ENCODE measurements at places on chromosomes 3 and 15.
A peak's percentile ranks its signal among the peaks of the same experiment; 100 is the strongest.

DNA sequence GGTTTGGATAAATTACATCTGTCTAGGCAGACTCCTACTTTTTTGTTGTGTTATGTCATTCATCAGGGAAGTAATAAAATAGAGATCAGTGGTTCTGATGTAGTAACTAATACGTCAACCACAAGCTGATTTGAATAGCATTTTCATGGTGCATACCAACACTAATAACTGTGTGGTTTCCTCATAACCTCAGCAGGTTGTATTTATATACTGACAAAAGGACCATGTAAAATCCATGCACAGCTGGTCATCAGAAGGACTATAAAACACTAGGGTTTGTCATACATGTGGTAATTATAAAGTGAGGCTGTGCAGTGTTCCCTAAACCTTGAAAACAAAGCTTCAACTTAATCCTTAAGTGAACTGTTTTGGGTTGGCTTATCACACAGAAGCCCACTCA is 216.8 kb upstream of the RBMS3 start:
- DNase-seq = no peak

DNA sequence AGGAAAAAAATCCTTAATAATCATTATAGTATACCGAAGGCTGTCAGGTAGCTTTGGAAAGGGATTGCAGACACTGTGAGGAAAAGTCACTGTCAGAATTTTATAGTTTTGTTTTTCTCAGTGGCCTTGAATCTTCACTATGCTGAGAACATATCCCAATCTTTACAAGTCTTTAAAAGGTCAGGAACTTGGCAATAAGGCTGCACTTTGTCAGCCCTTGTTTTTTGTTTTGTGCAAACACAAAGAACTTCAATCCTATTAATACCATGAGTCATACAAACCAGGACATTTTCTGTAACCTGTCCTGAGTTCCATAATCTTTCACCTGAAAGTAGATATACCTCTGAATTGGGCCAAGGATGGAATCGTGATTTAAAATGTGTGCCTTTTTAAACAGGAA is 45.6 kb upstream of the PIK3R4 start:
- no peak for DNase-seq

DNA sequence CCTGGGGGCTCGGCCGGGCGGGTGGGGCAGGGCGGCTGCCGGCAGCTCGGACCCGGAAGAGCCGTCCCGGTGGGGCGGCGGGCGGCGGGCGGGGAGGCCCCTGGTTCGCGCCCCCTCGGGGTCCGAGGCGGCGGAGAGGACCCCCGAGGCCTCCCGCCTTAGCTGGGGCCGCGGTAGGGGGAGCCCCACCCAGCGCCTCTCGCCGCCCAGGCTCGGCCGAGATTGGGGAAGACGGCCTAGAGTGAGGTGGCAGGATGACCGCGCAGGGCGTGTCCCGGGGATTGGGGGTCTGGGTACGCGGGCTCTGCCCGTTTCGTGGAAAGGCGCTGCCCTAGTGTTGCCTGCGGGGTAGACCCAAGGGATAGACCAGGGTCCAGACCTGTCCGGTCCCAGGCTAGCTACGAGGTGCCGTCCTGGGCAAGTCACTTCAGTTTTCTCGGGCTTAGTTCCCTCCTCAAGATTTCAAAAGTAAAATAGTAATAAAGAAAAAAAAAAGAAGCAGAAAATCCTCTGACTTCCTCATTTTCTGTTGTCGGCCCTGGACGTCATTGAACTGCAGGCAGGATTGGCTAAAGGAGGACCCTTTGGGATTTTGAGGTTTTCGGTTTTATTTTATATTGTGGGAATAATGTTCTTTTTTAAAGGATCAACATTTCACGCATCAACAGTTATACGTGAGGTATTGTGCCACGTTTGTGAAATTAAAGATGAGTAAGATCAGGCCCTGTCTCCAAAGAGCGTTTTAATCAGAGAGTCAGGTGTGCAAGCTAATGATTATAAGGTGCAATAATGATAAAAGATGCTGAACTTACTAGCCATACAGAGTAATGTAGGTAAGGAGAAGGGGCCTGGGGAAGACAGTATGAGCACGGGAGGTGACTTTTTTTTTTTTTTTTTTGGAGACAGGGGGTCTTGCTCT is 679 bp downstream of the IQGAP1 start:
- no peak for DNase-seq

GRCh38 chr3:140770977-140771667 is 93.3 kb downstream of the TRIM42 start:
- DNase-seq = no peak

- peak; percentile 29 for DNase-seq
Observed at GRCh38 chr3:20225769-20226168, 39.8 kb upstream of the SGO1 start.

DNA sequence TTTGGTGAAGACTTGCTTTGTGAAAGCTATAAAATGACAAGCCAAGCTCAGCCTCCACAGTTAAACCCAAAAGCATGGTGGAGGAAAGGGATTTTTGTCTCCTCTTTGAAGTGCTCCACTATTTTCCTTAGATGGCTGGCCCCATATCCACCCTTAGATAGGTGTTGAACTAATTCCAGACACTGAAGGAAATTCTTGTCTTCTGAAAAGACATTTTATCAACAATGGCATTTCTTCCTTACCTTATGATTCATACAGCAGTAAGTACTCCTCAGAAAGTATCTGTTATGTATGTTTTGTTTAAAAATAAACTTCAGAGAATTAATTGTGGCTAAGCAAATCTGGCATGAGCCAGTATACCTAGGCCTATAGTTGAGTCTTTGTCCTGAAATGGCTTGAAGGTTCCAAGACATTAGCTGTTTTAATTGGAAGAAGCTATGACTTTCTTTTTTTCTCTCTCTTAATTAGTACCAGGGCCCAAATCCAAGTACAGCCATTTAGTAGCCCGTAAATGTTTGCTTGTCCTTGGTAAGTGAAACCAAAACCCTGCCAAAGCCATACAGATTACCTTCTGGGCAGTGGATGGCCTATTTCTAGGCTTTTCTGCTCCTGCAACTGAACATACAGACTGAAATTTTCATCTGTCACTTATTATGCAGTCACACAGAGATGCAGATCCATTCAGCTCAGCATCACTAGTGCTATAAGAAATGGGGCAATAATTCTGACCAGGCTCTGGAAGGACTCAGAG is 5.1 kb upstream of the BFSP2 start:
- DNase-seq = no peak

GRCh38 chr3:151372063-151372820 is 12.3 kb downstream of the P2RY12 start:
- no peak for DNase-seq

DNA sequence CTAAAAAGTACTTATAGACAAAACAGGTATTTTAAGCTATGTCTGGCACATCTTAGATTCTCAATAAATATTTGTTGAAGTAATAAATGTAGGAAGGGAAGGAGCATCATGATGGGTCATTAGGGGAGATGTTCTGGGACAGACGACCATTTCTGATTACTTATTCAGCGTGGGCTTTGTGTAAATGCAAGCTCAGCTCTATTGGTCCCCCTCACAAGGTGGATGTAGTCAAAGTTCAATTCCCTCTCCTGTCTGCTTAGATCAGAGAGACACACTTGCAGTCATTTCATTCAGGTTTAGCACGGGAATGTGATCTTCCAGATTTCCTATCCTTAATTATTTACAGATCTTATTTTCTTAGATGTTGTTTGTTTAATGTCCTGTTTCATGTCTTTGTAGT is 7.5 kb downstream of the GAP43 start:
- DNase-seq = no peak

GRCh38 chr15:47801522-47801921 is 84.2 kb downstream of the SEMA6D start:
- no peak for DNase-seq

Measured in NCI-H524 treated with DMSO at 0.1 percent for 48 hours (cell line).